ENCODE measurements at places on chromosomes 5 and 9.

- DNase-seq: no peak
These were observed 732.0 kb upstream of the CTNND2 start for GRCh38 chr5:12636209-12636608.

GRCh38 chr5:160371294-160371693 is 868 bp upstream of the C1QTNF2 start:
- no peak for DNase-seq

- DNase-seq: no peak
These were observed 38.3 kb downstream of the ZDHHC21 start for GRCh38 chr9:14654932-14655331.

GRCh38 chr5:132826424-132827082 is 3.9 kb downstream of the SHROOM1 start:
- no peak for DNase-seq

GRCh38 chr5:45110399-45110798 is 301.7 kb downstream of the MRPS30 start:
- DNase-seq: no peak

GRCh38 chr5:60978968-60979367 is 34.0 kb downstream of the NDUFAF2 start:
- no peak for DNase-seq

- no peak for DNase-seq
These were observed 832 bp downstream of the EIF4EBP3 start for GRCh38 chr5:140548300-140548688.

DNA sequence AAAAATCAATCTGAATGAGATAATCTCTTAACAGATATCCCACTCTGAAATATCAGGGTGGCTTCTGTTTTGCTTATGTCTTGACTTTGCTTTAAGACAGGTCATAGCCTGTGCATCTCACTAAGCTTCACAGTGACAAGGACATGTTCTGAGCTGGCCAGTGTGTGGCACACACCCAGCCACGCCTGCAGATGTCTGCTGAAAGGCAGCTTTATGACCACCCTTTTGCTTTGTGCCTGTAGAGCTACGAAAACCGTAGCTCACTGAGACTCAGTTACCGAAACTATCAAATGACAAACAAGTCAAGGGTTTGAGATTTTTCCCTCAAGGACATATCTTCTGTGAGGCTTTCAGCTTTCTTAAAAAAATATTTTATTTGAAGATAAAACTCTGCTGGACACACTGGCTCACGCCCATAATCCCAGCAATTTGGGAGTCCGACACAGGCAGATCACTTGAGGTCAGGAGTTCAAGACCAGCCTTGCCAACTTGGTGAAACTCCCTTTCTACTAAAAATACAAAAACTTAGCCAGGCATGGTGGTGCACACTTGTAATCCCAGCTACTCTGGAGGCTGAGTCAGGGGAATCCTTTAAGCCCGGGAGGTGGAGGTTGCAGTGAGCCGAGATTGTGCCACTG is 233.2 kb downstream of the SPATA31A1 start:
- DNase-seq: no peak

DNA sequence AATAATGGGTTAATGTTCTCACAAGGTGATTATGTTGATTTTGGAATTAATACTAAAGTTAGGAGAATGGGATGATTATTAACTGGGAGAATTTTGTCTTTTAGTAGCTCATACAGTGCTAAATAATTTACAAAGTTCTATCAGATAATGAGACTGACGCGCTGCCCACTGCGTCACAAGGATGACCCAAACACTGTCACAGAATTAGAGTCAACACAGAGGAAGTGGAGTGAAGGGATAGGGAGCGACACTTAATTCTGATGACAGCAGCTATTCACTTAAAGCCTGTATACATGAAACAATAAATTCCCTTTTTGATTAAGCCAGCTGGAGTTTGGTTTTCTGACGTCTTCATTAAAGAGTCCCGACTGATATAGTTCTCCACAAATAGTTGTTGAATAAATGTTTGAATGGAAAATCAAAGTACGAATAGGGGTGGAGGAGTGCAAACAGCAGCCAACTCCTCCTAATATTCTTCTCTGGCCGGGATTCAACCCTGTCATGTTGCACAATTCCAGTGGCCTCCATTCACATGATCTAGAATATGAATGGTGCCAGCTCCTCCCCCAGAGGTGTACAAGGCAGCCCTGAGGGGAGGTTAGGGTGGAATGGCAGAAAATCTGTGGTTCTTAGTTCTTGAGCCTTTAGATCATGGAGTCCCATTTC is 140.3 kb downstream of the PCSK1 start:
- no peak for DNase-seq

GRCh38 chr9:36928670-36929349 is 105.3 kb downstream of the PAX5 start:
- DNase-seq: no peak

DNA sequence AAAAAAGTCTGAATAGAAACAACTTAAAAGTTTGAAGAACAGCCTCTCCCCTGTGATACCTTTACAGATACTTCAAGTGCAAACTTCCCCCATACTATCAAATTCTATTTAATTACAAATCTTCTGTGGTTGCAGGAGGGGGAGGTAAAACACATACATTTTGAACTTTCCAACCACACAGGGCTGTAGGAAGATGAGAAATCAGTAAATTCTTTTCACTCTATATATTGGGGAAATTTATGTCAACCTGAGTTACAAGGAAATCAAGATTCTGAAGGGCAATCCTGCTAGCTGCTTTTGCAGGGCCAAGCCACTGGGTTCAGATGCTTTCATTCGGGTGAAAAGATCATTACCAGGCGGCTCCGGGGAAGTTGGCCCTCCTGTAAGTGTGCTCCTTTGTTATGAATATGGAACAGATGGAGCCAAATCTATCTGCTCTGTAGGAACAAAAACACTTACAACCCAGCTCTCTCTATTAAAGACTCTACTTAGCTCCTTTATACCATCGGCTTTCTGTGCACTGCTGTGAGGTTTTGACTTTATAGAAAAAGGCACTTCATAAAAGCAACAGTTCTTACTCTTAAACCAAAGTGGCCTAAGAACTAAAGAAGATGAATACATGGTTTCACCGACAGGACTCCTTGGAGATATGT is 269.1 kb downstream of the EFNA5 start:
- no peak for DNase-seq

- DNase-seq: no peak
These were observed 46.3 kb downstream of the NAA35 start for GRCh38 chr9:85987236-85987635.

GRCh38 chr9:108575276-108575675 is 280.5 kb downstream of the ACTL7B start:
- no peak for DNase-seq

GRCh38 chr5:10452768-10453331 is 11.2 kb downstream of the ROPN1L start:
- no peak for DNase-seq

DNA sequence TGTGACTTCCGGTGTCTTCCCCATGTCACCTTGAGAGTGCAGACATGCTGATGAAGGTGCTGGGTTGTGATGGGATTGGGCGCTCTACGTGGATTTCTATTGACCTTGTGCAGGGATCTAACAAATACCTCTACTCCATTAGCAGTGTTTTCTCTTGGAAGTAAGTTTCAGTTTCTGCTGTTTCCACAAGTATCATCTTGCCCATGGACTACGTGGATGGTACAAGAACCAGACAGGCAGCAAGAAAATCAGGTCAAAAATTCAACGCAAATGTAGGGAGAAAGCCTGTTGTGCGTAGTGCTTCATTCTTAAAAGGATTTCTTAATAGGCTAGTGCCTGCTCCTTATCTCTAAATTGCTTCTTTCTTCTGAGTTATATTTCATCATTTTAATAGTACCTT is 60.8 kb downstream of the AOPEP start:
- no peak for DNase-seq

DNA sequence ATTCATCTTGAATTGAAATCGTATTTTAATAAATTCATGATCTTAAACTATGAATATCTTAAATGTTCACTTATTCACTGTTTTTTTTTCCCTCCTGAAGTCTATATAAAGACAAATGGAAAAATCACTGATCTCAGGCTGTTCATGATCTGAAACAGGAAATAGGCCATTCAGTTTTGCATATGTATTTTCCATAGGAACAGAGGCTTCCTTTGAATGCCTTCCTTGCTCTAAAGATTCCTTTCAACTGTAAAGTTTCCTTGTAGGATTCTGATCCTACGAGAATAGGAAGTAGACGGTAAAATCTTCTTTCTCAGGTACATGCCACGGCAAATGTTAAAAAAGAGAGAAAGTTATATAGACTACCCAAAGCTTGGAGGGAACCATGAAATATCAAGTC is 194.4 kb upstream of the PPP1R2B start:
- no peak for DNase-seq
